Smooth muscle cell of trachea (primary cell): ENCODE measurements at places on chromosomes 3 and 15. TPM values are rescaled to one million over a fixed set of nuclear protein-coding genes. Genes with fewer than 3 reads are reported as not detected.

The KNL1 gene
- 1.2 and 28.2 TPM in 2 replicates for total RNA-seq

The EPHA6 gene
- not detected in 2 replicates for total RNA-seq

The C3orf20 gene
- under 0.01 TPM in 1 of 2 replicates, not detected in the other for total RNA-seq

The TMEM40 gene
- 0.15 TPM in 1 of 2 replicates, not detected in the other for total RNA-seq

The ZPLD1 gene
- total RNA-seq: not detected in 2 replicates

The BCL2A1 gene
- 6.5 and 11.4 TPM in 2 replicates for total RNA-seq

The IGF2BP2 gene
- 36.8 and 58.6 TPM in 2 replicates for total RNA-seq
